Activated naive CD8-positive, alpha-beta T cell treated with anti-CD3 and anti-CD28 coated beads for 36 hours (primary cell): ENCODE measurements at places on chromosomes 2 and 18. TPM values are rescaled to one million over a fixed set of nuclear protein-coding genes. Genes with fewer than 3 reads are reported as not detected.
A peak's percentile ranks its signal among the peaks of the same experiment; 100 is the strongest.

REG1B gene
- not detected for total RNA-seq

FOXI3 gene
- total RNA-seq = not detected

DNA sequence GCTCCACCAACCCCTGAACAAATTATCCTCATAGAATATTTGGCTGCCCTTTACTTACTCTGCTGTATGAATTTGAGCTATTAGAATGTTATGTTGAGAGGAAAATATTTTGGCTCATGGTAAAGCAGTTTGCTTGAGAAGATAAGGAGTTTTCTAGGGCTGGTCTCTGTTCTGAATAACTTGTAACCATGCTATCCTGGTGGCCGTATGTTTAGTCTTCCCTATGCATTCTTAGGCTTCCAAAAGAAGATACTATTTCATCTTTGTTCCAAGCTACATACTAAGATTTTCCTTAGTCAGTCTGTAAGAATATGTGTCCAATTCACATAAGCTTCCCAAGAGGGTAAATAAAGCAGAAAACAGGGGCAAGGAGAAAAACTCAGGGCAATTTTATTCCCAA, 1105.1 kb upstream of the PIK3C3 start:
- no peak for DNase-seq

DNA sequence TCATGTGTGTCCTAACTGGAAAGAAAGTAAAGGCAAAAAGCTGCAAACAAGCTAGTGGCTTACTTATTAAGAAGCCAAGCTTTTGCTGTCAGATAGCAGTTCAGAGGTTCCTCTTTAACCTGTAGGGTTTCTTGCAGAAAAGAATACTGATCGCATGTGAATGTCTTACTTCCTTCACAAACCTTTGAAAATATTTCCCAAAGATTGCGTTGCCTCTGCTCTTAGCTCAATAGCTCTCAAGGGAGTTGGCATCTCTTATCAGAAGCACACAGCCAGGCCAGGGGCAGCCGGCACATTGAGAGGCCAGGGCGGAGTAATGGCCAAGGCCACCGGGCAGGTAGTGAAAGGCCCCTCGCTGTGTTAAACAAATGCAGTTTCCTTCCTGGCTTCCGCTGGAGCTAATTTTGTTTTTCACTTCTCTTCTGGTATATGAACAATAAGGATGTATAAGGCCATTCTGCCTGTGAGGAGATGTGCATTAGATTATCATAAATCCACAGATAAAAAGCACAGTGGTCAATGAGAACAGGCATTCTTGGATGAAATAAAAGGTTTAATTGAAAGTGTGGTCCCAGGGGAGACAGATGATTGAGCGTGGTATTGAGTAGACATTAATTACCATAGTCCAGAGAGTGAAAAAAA, 542.4 kb upstream of the NRP2 start:
- DNase-seq = no peak

GRCh38 chr2:231975001-231975400, 13.5 kb downstream of the DIS3L2 start:
- no peak for DNase-seq

GRCh38 chr2:224101820-224102630, 62.9 kb upstream of the SERPINE2 start:
- DNase-seq = no peak

GRCh38 chr18:45066210-45066609, 385.5 kb downstream of the SETBP1 start:
- no peak for DNase-seq

SLC14A1 gene
- 1.1 TPM for total RNA-seq

DNA sequence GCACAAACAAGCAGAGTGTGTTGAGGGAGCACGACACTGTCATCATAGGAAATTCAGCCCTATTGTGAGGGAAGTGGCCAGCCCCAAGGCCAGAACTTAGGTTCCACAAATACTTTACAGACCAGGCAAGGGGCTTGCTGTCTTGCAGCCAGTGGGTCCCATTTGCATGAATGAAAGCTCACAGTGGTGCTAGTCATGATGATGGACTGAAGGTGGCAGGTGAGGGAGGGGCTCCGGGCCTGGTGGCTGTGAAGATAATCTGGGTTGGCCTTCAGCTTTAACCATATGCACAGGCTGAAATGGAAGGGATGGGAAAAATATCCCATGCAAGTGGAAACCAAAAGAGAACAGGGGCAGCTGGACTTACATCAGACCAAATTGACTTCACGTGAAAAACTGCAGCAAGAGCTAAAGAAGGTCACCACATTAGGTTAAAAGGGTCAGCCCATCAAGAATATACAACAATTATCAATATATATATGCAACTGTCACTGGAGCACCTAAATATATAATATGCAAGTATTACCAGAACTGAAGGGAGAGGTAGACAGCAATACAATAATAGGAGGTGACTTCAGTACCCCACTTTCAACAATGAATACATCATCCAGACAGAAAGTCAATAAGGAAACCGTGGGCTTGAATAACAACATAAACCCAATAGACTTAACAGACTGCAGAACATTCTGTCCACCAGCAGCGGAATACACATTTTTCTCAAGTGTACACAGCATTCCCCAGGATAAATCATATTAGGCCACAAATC, 39.6 kb downstream of the DCDC2C start:
- DNase-seq = no peak

DNA sequence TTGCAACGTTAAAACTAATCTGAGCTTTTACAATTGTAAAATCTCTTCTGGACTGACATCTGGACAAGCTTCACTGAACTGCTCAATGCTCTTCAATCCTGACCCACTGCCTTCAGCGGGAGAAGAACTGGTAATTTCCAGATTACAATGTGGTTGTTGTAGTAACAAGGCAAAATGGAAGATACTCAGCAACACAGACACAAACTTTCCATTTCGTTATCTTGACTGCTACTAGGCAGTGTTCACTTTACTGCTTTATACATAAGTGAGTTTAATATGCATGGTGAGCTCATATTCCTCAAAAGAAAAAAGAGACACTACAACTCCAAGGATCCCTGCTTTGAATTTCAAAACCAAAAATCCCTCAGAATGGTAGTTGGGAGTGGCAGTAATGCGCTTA, 51.9 kb downstream of the GRB14 start:
- no peak for DNase-seq

- no peak for DNase-seq
Measured at GRCh38 chr18:75625966-75626365, 198.5 kb upstream of the SMIM21 start.

GRCh38 chr2:3468296-3468988, 50.9 kb downstream of the ADI1 start:
- no peak for DNase-seq

DNA sequence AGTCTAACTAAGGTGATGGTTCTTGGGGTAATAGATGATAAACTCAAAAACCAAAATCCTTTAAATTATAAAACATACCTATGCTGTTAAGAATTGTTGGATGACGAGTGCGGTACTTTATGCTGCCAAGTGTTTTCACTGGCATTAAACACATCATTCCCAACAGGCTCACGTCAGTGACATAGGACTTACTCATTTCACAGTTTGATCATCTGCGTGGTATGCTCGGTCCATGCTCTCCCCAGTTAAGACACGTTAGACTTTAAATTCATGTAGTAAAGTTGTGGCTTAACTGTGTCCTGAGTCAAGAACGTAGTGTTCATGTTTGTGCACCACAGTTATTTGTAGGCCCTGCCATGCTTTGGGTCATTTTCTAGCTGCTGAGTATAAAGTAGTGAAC, 125.6 kb upstream of the MYT1L start:
- no peak for DNase-seq

KCNK3 gene
- total RNA-seq = not detected

COLEC12 gene
- not detected for total RNA-seq

GRCh38 chr18:65435534-65435933, 315.3 kb upstream of the CDH7 start:
- no peak for DNase-seq

DNA sequence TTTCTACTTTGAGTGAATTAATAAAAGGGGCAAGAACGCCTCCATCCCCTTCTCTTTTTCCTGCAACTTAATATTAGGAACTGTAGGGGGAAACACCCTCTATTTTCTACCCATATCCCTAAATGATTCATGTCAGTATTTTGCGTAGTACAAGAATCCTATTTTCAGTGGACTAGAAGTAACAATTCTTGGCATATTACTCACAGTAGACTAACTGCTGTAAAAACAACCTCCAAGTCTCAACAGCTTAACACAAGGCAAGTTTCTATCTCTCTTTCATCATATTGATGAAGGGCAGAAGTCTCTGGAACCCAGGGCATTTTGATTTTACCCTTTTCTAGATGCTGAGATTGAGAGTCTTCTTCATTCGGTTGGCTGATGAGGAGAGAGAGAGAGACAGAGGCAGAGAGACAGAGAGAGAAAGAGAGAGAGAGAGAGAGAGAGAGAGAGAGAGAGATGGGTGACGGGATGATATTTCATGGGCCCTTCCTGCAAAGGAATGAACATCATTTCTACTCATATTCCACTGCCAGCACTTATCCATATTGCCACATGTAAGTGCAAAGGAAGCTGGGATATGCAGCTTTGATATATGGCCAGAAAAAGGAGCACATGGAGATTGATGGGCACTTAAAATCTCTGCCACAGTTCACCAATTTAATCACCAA, 481.6 kb downstream of the LPIN1 start:
- no peak for DNase-seq

DNA sequence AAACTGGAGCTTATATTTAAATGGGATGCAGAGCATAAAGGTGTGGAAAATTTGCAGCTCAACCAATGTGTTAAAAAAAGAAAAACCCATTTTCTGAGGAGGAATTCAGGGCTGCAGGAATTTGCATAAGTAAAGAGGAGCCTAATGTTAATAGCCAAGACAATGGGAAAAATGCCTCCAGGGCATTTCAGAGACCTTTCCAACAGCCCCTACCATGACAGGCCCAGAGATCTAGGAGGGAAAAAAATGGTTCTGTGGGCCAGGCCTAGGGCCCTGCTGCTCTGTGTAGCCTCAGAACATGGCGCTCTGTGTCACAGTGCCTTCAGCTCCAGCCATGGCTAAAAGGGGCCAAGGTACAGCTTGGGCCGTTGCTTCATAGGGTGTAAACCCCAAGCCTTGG, 719.7 kb upstream of the ACVR2A start:
- DNase-seq = no peak

DNA sequence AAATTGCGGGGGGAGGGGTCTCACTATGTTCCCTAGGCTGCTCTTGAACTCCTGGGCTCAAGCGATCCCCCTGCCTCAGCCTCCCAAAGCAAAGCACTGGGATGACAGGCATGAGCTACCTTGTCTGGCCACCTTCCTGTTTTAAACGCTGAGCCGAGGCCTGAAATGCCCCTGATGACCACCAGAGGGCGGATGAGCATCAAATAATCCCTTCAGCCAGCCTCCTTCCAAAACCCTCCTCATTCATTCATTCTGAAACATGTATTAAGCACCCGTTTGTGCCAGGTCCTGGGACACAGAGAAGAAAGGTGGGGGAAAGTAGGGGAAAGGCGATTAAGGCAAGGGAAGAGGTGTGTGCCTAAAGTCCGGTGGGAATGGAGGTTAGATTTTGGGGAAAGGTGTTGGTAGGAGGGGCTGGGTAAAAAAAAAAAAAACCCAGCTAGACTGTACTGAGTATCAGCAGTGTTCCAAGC, 30.7 kb upstream of the PTMA start:
- peak; percentile 75 for DNase-seq

DNA sequence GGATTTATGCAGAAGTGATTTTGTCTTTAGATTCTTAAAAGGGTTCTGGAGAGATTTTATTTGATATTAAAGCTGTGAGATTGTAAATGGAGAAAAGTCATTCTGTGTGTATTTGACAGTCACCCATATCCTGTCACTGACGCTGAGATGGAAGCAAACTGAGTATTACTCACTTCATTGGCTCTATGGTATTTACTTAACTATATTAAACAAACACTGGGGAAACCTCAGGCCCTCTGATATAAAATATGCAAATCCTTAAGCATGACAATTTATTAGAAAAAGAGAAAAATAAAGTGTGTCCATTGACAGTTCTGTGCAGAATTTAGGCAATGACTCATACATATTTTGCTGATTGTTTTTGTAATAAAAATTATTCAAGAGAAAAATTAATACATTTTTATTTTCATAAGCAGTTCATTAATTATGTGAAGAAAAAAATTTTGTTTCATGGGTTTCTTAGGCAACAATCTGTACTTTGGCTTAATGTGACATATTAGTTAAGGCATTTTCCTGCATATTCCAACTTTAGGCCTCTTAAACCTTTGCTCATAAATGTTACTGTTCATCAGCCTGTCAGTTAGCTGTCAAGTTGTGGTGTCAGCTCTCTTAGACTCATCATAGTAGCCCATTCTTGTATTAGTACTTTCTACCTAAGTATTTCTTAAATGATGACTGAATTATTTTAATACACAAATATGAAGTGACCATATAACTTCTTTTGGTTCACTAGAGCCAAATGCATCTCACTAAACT, 99.9 kb downstream of the PARD3B start:
- no peak for DNase-seq

ANTXR1 gene
- 0.91 TPM for total RNA-seq

DNA sequence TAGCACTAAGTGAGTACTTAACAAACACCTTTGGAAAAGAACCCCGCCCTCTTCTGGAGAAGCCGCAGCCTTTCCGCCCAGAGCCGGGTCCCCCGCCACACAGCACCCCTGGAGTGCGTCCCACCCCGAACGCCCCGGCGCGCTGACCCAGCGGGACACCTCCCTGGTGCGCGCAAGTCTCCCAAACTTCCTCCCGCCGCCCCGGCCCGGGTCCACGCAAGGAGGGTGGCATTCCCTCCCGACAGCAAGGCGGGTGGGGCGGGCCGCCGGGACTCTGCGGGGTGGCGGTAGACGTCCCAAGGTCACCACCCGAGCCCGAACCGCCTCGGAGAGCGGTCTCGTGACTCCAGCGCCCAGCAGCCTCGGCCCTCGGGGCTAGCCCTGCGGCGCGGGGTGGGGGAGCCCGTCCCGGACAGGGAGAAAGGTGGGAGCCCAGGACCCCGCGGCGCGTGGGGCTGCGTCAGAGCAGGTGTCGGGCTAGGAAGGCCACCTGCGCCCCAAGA, 598 bp downstream of the CCDC93 start:
- peak; percentile 46 for DNase-seq

DNA sequence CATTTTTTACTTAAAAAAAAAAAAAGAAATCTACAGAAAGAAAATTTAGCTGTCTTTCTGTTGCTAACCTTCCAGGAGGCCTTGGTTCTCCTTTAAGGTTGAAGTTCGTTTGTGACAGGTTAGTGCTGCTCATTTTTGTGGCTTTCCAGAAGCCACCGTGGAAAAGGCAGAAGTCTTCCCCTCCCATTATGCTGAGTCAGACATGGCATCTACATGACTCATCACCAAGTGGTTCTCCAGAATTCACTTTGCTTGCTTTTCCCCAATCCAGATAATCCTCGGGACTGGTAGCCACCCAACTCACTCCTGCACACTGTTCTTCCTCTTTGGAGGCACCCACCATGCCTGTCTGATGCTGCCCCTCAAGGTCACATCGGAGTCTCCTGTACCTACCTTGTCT, 228.7 kb downstream of the PIK3C3 start:
- DNase-seq = no peak

MOGAT1 gene
- total RNA-seq = not detected

TM4SF20 gene
- not detected for total RNA-seq

DNA sequence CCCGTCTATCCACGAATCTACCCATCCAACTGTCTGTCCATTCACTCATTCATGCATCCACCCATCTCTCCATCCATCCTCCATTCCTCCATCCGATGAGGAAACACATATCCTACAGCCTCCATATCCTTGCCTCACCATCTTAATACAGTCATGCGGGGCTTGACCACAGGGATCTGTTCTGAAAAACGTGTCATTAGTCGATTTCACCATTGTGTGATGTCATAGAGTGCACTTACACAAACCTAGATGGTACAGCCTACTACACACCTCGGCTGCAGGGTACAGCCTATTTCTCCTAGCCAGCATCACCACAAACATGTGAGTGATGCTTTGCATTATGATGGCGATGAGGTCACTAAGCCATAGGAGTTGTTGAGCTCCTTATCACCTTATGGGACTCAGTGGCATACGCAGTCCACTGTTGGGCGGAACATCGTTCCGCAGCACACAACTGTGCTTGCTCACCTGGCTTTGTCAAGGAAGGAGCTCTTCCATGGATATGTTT, 1.9 kb upstream of the NT5DC4 start:
- no peak for DNase-seq
